ENCODE measurements at places on chromosomes 11 and 22.

GRCh38 chr11:99534812-99535211, 514.1 kb downstream of the CNTN5 start:
- no peak for DNase-seq

GRCh38 chr22:46089426-46090035, 60.8 kb upstream of the PPARA start:
- DNase-seq, result no peak

DNA sequence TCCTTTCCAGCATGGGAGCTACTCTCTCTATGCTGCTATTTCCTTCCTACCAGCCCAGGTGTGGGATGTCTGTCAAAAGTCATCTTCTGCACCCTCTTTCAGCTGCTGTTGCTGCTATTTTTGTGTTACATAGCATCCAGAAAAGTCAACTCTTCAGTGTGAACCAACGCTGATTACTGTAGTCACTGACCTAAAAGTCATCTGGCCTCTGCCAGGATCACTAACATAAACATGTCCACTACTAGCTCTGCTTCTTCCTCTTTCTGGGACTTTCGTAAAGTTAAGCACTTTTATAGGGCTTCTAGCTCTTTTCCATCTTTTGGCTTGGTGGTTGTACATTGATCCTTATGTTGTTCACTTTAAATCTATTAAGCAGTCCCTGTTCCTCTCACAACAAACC, 90.2 kb upstream of the CARD18 start:
- no peak for DNase-seq

DNA sequence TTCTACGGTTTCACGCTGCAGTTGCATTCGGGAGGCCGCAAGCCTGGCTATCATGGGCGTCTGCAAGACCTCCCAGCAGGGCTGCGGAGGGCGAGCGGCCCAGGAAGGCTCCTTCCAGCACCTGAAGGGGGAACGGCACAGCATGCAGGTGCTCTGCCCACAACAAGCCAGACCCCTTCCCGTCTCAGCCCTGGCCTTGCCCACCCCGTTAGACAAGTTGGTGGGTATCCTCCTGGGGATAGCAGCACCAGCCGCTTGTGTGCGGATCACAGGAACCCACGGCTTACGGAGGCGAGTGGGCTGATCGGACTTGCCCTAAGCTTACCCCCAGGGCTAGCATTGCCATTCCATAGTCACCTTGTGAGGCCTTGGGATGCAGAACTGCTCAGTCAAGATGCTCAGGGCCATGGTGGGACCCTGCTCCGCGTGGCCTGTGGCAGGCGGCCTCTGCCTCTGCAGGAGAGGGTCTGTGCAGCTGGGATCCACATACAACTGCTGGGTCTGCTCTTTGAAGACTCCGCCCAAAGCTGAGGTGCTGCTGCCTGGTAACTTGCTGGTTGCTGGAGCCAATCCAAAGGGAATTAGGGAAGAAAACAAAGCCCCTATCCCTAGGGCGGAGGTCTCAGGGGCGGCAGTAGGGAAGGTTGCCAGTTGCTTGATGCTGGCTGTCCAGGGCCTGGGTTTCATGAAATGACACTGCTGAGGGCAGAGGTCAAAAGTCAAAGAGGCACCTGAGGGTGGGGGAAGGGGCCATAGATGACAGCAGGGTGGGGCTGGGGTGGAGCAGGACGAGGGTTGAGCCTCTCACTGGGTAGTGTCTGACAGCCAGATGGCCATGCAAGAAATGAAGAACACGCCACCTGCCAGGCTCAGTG, 1.4 kb upstream of the OSBPL5 start:
- no peak for DNase-seq

- DNase-seq, result no peak
Measured at GRCh38 chr22:19775496-19776325, 15.1 kb downstream of the TBX1 start.

DNA sequence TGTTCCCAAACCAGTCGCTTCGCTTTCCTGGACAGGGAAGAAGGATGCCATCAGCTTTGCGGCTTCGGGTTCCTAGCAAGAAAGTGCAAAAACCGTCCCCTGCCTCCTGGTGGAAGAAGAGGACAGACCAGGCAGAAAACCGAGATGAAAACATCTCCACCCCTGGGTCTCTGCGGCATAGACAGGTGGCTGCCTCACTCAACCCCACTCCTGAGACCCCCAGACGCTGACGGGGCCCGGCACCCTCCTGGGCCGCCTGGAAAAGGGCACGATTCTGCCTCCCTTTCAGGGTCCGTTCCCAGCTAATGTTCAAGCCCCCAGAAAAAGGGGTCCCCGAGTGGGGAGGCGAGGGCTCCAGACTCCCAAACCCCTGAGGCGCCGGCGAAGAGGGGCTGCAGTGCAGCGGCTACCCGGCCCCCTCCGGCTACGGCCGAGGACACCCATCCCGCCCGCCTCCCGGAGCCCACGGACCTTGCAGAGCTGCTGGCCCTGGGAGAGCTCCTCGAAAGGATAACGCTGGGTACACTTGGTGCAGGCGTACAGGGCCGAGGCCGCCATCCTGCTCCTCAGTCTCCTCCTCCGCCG, 569 bp downstream of the FAM76B start:
- peak; percentile 74 for DNase-seq

Data from hematopoietic multipotent progenitor cell treated with erythropoietin and hydrocortisone succinate and interleukin-3 and kit ligand, for 4 days (in vitro differentiated cells).